ENCODE measurements at places on chromosomes 7 and 10.

GRCh38 chr10:87054373-87055295 is 34.5 kb downstream of the FAM25A start:
- DNase-seq = no peak

DNA sequence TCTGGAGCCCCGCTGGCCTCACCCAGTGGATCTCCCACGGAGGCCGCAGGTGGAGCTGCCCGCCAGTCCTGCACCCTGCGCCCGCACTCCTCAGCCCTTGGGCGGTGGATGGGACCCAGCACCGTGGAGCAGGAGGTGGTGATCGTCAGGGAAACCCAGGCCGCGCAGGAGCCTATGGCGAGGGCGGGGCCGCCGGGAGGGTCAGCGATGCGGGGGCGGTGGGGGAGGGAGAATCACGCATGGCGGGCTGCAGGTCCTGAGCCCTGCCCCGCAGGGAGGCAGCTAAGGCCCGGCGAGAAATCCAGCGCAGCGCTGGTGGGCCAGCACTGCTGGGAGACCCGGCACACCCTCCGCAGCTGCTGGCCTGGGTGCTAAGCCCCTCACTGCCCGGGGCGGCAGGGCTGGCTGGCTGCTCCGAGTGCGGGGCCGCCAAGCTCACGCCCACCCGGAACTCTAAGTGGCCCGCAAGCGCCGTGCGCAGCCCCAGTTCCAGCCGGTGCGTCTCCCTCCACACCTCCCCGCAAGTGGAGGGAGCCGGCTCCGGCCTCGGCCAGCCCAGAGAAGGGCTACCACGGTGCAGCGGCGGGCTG is 524.8 kb upstream of the TPK1 start:
- DNase-seq = no peak

- DNase-seq = peak; percentile 2
Measured at GRCh38 chr7:106425017-106425719, 140.4 kb upstream of the NAMPT start.

GRCh38 chr10:16991011-16991410 is 138.6 kb downstream of the CUBN start:
- no peak for DNase-seq

GRCh38 chr7:76359111-76359977 is 553 bp upstream of the YWHAG start:
- DNase-seq = peak; percentile 90

DNA sequence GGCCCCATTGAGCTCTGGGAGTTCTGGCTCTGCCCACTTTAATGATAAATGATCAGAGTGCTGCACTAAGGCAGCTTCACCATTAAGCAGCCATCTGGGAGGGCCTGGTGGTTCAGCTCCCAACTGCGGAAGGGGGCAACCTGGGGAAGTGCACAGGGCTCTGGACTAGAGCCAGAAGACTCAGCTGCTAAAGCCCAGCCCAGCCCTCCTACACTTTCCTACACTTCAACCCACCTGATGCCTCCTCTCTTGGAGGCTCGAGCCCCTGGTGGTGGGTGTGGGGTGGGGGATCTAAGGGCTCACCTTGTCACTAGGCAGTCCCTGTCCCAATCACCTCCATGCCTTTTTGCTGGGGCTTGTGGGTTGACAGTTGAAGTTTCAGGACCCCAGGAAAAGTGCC is 60.6 kb upstream of the ANTXRL start:
- DNase-seq = no peak

DNA sequence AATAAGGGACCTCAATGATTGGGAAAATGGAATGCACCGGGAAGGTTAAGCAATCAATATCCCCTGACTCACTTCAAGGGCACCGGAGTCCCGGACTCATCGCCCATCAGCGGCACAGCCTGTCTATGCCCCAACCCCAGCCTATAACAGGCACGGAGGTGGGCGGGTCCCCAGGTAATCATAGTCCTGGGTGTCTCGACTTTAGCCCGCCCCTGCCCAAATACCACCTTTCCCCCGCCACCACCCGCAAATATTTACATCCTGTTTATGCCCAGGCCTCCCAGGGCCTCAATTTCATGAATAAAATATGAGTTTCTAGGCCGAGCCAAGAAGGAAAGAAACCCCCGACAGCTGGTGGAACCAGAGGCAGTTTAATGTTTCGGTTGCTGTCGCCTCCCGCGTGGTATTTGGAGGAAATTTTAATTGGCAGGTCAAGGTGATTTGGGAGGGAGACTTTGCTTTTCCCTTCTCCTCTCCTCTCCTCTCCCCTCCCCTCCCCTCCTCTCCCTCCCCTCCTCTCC is 15.6 kb upstream of the RFC2 start:
- peak; percentile 19 for DNase-seq

- no peak for DNase-seq
Measured at GRCh38 chr10:51342381-51342780, 268.1 kb downstream of the PRKG1 start.

- no peak for DNase-seq
Measured at GRCh38 chr7:1674161-1675035, 4.3 kb downstream of the ELFN1 start.

Measured in activated T-helper 1 cell treated with Interleukin-2 at 50 U/mL for 16 hours (primary cell).